Gastrocnemius medialis (tissue), 4 donors: ENCODE measurements at places on chromosomes 13 and 19. TPM values are rescaled to one million over a fixed set of nuclear protein-coding genes. Genes with fewer than 3 reads are reported as not detected.

GRCh38 chr13:98925949-98926348 is 51.9 kb downstream of the DOCK9 start:
- H3K27ac ChIP-seq = no peak overlapping the region
- DNase-seq = no peak
- H3K4me3 ChIP-seq = no peak overlapping the region
- no peaks in the 10 kb centered on the region for H3K27me3 ChIP-seq
- H3K36me3 ChIP-seq = no peaks in the 10 kb centered on the region

GRCh38 chr19:40147693-40148347 is 43.4 kb upstream of the MAP3K10 start:
- H3K4me1 ChIP-seq = no peaks in the 10 kb centered on the region
- H3K27ac ChIP-seq = no peak overlapping the region
- H3K27me3 ChIP-seq = peaks cover 3% of the 10 kb centered on the region
- DNase-seq = no peak
- no peaks in the 10 kb centered on the region for H3K36me3 ChIP-seq
- H3K4me3 ChIP-seq = no peak overlapping the region

- no peak for DNase-seq
- H3K27me3 ChIP-seq = no peaks in the 10 kb centered on the region
- H3K4me3 ChIP-seq = no peak overlapping the region
- peaks cover 5% of the 10 kb centered on the region for H3K4me1 ChIP-seq
- H3K36me3 ChIP-seq = no peaks in the 10 kb centered on the region
These were observed 270.4 kb downstream of the DLEU7 start for GRCh38 chr13:50573066-50573465.

- H3K36me3 ChIP-seq = no peaks in the 10 kb centered on the region
- DNase-seq = no peak
- H3K4me1 ChIP-seq = no peaks in the 10 kb centered on the region
These were observed 9.4 kb upstream of the DPY19L3 start for GRCh38 chr19:32396046-32396652.

- no peak overlapping the region for H3K4me3 ChIP-seq
- DNase-seq = no peak
- H3K4me1 ChIP-seq = no peaks in the 10 kb centered on the region
- no peaks in the 10 kb centered on the region for H3K36me3 ChIP-seq
- no peak overlapping the region for H3K27ac ChIP-seq
These were observed 117.8 kb downstream of the IRS2 start for GRCh38 chr13:109668433-109669233.

- H3K36me3 ChIP-seq = no peaks in the 10 kb centered on the region
- H3K4me1 ChIP-seq = peaks cover 30% of the 10 kb centered on the region
- H3K4me3 ChIP-seq = no peak overlapping the region
- DNase-seq = no peak
These were observed 893.8 kb upstream of the SLC10A2 start for GRCh38 chr13:103960001-103960400.

DNA sequence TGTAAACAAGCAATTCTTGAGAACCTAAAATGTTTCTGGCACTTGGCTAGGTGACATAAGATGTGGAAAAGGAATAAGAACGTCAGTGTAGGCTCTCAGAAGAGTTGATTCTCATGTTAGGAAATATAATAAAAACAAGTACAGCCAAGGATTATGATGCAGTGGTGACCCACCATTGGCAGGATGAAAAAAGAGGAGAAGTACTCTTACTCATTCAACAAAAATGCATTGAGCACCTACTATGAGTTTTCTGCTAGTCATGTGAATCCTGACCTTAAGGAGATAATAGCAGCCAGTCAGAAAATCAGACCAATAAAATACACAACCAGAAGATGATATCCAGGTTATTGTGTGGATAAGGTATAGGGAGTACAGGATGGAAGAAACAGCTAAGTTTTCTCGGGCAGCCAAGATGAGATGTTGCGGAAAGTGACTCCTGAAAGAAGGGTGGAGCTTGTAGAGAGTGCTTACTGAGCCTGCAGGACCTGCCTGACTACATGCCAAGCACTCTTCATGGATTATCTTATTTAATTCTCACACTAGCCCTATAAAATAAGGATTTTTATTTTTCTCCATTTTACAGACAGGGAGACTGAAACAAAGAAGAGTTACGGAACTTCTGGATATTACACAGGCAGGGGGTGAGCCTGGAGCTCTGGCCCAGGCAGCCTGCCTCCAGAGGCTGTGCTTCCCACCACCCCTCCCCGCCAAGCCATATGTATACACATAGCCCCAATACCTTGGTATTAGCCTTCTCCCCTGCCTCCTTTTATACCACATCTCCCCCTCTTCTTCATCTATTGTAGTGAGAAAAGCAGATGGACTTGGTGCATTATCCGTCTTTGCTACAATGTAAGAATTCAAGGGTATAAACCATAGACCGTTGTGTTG is 58.0 kb downstream of the TGDS start:
- H3K27ac ChIP-seq = no peak overlapping the region
- H3K36me3 ChIP-seq = no peaks in the 10 kb centered on the region
- no peak overlapping the region for H3K4me3 ChIP-seq
- no peaks in the 10 kb centered on the region for H3K27me3 ChIP-seq
- no peaks in the 10 kb centered on the region for H3K4me1 ChIP-seq

- H3K27ac ChIP-seq = no peak overlapping the region
- H3K27me3 ChIP-seq = no peaks in the 10 kb centered on the region
- DNase-seq = no peak
- no peaks in the 10 kb centered on the region for H3K36me3 ChIP-seq
- peaks cover 4% of the 10 kb centered on the region for H3K4me1 ChIP-seq
These were observed 719.1 kb downstream of the UQCRFS1 start for GRCh38 chr19:28493884-28494283.

The AMH gene
- 3.9 TPM for total RNA-seq
